Progenitor cell of endocrine pancreas (in vitro differentiated cells): ENCODE measurements at places on chromosomes 7 and 10. TPM values are rescaled to one million over a fixed set of nuclear protein-coding genes. Genes with fewer than 3 reads are reported as not detected.

The CNTNAP2 gene
- total RNA-seq, result 6.5 and 8.2 TPM in 2 replicates

DNA sequence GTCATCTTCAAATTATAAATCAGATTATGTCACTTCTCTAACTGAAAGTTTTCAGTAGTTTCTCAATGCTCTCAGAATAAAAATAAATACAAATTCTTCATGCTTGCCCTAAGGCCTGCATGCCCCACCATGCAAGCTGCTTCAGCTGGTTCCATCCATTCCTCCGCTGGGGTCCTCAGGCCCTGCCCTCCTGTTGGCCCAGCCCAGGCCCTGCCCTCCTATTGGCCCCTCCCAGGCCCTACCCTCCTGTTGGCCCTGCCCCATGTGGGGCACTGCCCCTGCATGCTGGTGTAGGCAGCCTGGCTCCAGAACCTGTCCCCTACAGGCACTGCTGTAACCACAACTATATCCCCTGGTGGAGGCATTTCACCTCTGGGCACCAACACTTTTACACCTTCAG, 109.3 kb upstream of the TCERG1L start:
- DNase-seq, result no peak

The MMP21 gene
- total RNA-seq, result not detected in 2 replicates

The SEMA3D gene
- total RNA-seq, result 27.9 and 36.3 TPM in 2 replicates

DNA sequence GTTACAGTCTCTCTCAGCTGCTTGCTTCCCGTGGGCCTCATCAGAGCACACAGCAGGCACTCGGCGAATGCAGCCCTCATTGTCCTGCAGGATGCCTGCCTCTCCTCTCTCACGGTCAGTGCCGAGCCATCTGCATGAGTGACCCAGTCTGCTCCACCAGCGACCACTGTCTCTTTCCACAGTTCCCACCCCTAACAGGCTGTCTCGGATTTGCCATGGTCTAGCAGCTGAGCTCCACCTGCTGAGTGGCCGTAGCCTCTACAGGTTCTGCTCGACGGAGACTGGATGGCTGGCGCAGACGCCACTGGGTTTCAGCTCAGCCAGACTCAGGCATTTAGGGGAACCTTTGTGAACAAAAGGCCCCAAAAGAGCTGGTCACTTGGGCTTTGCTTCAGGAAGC, 209.4 kb upstream of the FOXK1 start:
- DNase-seq, result no peak

The PITX3 gene
- total RNA-seq, result not detected in 2 replicates

The AKR1C4 gene
- 0.48 and 0.84 TPM in 2 replicates for total RNA-seq

The EPHB6 gene
- 24.8 and 28.8 TPM in 2 replicates for total RNA-seq

DNA sequence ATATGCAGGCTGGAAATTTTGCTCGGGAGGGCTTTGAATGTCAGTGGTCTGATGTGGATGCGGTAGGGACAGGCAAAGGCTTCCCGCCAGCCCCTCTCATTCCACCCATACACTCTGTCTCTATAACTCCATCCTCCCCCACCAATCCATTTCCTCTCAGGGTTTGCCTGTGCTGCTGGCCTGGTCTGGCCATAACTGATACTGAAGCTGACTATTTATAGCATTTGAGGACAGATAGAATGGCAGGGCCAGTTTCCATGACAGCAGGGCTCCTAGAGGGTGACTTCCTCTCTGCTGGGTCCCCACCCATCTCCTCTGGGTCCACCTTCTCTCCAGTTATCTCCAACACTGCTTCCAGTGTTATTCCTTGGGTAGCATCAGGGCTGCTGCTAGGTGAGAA, 6.6 kb upstream of the PDLIM1 start:
- no peak for DNase-seq

- no peak for DNase-seq
Measured at GRCh38 chr7:92809397-92809759, 27.0 kb downstream of the CDK6 start.

The TMEM72 gene
- 0.93 and 1.5 TPM in 2 replicates for total RNA-seq

GRCh38 chr10:35409094-35409582, 72.8 kb downstream of the CCNY start:
- no peak for DNase-seq

- DNase-seq, result no peak
Measured at GRCh38 chr7:26044320-26044719, 107.7 kb upstream of the NFE2L3 start.

GRCh38 chr10:3951993-3952392, 167.0 kb upstream of the KLF6 start:
- DNase-seq, result no peak

- no peak for DNase-seq
Measured at GRCh38 chr10:44947371-44948152, 12.0 kb upstream of the RASSF4 start.

DNA sequence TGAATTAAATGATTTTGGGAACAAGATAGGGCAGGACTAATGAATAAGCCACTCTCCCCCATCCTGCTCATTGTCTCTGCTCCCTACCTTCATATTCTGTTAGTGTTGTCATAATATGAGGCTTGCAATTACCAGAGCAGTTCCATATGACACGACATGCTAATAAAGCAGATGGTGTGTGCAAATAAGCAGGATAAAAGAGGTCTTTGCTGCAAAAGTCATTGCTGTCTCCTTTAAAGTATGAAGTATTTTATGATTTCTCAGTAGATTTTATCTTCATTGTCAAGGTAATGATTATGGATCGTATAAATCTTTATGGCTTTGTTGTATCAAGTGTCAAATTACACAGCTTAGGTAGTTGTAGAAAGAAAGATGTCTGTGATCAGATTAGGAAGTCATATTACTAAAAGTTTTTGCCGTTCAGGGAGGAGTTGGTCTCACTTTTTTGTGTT, 114.8 kb downstream of the SDK1 start:
- no peak for DNase-seq

The TFR2 gene
- total RNA-seq, result 0.62 and 0.93 TPM in 2 replicates

GRCh38 chr7:110719741-110720140, 371.2 kb upstream of the LRRN3 start:
- no peak for DNase-seq

The ARF5 gene
- 240 and 255 TPM in 2 replicates for total RNA-seq

The PRPS1L1 gene
- not detected in 2 replicates for total RNA-seq

GRCh38 chr7:91519241-91520158, 255.3 kb downstream of the FZD1 start:
- no peak for DNase-seq
